ENCODE measurements at places on chromosomes 4 and X. TPM values are rescaled to one million over a fixed set of nuclear protein-coding genes. Genes with fewer than 3 reads are reported as not detected.
A peak's percentile ranks its signal among the peaks of the same experiment; 100 is the strongest.

GRCh38 chrX:55754861-55755294 is 37.3 kb downstream of the RRAGB start:
- DNase-seq, result peak; percentile 17

DNA sequence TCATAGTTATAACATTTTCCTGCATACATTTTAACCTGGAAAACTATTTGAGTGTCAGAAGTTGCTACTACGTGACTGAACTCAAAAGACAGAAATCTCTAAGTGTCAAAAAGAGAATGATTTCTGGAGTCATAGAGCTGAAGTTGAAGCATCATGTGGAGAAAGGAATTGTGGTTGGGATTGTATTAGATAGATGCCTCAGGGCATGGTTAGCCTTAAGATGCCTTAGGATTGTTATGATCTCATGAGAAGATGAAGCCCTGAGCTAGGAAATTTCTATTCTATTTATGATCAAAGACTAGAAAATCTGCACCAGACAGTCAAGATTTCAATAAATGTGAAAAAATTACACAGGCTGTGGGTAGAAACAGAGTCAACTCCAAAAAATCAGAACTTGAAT is 20.2 kb downstream of the EPGN start:
- no peak for DNase-seq

GRCh38 chrX:39820938-39821708 is 276.6 kb downstream of the BCOR start:
- peak; percentile 13 for DNase-seq

- no peak for DNase-seq
Measured at GRCh38 chr4:26083987-26084386, 170.0 kb downstream of the SMIM20 start.

DNA sequence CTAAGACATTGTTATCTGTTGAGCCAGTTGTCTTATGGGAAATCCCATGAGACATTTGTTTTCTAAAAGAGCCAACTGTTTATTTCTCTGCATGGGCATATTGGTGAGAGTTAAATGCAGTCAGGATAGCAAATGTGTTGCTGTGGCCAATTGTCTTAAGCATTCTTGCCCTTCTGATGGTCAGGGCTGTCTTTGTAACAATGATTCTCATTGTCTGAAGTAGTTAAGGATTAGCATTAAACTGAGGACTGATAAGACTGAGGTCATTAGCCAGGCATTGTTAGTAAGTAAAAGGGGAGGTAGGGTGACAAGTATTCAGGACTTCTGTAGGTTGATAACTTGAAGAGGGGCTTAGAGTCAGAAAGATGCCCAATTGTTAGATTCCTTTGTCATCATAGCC is 11.2 kb upstream of the MORF4L2 start:
- DNase-seq, result no peak

DNA sequence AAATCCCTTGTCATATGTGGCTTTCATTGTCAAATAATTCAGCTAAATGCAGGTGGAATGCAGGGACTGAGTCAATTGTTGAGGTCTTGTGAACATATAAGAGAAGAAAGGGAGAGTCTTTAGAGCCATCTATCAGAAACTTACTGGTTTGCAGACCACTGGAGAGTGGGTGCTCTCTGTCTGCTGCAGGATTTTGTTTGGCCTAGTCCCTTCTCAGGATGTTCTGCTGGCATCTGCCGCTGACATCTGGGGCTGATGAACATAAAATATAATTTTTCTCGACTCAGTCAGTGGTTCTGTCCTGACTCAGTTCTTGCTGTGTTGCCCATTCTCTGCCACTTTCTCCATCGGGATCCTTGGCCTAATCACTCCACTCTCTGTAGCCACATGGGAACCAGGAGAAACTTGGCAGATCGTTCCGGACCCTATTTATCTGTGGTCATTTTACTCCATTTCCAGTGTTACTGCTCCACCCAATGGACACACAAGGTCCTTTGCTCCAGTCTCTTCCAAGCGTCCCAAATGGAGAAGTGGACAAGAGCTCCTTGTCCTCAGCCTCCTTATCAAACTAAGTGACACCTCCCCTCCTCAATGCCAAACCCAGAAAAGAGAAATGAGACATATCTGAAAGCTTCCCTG is 436.2 kb downstream of the FAT4 start:
- peak; percentile 80 for DNase-seq

DNA sequence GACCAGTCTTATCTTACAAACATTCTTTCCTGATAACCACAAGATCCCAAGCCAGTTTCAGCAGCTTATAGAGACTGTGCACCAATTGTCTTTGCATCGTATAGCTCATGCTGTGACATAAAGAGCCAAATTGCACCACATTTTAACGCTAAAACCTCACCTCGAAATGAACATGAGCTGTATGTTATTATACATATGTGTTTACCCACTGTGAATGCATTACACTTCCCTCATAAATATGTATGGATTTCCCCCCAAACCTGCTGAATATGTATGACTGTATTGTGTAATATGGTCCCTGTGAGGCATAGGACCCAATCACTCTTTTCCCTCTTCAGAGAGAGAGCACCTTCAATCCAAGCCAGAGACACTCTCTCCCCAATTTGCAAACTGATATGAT is 692.4 kb downstream of the NLGN4X start:
- no peak for DNase-seq

DNA sequence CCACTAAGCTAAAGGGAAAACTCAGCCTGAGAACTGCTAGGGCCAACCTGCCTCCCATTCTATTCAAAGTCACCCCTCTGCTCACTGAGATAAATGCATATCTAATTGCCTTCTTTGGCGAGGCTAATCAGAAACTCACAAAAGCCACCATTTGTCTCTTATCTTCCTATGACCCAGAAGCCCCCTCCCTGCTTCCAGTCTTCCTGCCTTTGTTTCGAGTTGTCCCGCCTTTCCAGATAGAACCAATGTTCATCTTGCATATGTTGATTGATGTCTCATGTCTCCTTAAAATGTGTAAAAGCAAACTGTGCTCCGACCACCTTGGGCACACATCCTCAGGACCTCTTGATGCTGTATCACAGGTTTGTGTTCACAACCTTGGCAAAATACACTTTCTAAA is 459.8 kb downstream of the FSTL5 start:
- DNase-seq, result no peak

- DNase-seq, result no peak
Measured at GRCh38 chrX:153454901-153455550, 9.2 kb upstream of the TREX2 start.

DNA sequence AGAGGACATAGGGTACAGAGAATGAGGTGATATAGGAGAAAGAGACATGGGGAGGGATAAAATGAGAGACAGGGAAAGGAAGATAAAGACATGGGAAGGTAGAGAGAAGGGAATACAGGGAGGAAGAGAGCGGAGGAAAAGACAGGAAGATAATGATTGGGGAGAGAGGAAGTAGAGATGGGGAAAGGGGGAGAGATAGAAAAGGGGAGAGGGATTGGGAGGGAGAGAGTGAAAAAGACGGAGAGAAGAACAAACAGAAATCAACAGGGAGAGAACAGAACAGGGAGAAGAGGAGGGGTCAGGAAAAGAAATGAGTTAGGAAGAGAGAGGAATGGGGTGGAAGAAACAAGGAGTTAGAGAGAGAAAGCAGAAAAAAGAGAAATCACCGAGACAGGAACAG is 4.6 kb downstream of the GRIPAP1 start:
- no peak for DNase-seq

DNA sequence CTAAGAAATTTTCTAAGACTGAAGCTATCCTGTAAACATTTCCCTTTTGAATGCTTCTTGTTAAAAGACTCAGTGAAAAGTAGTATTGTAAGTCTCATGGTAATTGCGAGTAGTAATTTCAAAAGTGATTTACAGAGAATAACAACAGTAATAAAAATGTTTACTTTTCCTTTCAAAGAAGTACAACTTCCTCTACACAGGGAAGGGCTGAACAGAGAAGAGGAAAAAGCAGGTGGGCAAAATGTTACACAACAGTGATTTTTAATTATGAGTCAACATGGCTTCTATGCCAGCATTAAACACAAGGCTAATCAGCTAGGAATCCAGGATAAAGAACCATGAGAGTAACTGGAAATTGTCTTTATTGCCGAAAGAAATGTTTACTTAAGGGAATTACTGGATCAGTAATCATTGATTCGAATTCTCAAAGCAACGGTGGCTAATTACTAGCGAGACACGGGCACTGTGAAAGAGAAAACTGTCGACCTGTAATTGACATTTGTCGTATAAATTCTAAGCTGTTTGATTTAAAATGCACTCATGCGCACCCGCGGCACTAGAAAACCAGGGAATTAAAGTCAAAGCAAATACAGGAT is 15.4 kb downstream of the UTP3 start:
- peak; percentile 67 for DNase-seq

GRCh38 chr4:137025484-137026059 is 506.7 kb downstream of the PCDH18 start:
- no peak for DNase-seq

- DNase-seq, result no peak
Measured at GRCh38 chrX:22206781-22207180, 65.9 kb upstream of the CBLL2 start.

GRCh38 chrX:40171513-40172400 is 74.0 kb upstream of the BCOR start:
- peak; percentile 25 for DNase-seq

GRCh38 chr4:183353557-183353956 is 31.3 kb upstream of the CLDN24 start:
- no peak for DNase-seq

DNA sequence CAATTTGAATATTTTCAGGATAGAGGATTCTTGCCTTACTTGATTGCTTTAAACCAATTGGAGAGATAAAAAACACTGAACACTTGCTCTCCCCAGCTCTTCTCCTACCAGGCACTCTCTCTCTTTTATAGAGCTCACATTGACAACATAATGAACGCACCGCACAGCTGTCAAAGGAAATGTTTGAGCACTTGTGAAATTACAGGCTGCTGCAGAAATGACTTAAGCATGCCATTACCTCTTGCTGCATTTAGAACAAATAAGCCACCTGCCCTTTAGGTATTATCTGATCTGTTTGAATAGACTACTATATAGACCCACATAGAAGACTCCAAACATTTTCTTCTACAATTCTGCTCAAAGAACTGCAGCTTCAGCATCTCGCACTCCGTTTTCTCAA is 227.7 kb downstream of the C4orf33 start:
- DNase-seq, result no peak

DNA sequence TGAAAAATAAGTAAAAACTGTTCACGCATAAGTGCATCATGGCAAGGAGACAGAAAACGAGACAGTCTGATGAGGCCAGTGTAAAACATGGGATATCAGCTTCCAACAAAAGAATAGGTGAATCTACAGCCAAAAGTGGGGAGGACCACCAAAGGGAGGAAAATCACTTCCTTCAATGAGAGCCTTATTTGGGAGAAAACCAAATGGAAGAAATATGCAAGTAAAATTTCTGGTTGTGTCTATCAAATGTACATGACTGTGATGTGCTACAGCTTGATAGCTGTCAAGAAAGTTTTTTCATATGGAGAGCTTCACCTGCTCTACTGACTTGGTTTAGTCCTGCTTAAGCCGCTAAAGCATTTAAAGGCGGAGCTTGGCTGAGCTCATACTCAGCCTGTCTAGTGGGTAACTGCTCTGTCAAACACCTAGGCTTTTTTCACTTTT is 66.2 kb downstream of the MAGEA1 start:
- peak; percentile 0 for DNase-seq

DNA sequence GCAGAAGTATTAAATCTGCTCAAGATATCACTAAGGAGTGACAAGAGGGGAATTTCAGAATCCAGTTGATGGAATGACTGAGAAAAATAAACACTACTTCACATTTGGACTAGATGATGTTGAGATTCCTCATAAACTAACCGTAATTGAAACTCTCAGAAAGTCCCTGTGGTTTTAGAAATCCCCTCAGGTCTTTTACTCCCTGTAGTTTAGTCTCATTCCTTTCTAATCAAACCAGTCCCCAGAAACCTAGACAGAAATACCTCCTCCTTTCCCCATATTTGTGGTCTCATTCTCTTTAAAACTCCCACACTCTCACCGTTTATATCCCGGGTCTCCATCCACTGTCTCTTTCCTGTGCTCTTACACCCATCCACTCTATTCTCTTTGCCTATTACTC is 15.0 kb upstream of the TLR1 start:
- DNase-seq, result no peak

GRCh38 chrX:96314985-96315384 is 369.7 kb upstream of the DIAPH2 start:
- peak; percentile 1 for DNase-seq

DNA sequence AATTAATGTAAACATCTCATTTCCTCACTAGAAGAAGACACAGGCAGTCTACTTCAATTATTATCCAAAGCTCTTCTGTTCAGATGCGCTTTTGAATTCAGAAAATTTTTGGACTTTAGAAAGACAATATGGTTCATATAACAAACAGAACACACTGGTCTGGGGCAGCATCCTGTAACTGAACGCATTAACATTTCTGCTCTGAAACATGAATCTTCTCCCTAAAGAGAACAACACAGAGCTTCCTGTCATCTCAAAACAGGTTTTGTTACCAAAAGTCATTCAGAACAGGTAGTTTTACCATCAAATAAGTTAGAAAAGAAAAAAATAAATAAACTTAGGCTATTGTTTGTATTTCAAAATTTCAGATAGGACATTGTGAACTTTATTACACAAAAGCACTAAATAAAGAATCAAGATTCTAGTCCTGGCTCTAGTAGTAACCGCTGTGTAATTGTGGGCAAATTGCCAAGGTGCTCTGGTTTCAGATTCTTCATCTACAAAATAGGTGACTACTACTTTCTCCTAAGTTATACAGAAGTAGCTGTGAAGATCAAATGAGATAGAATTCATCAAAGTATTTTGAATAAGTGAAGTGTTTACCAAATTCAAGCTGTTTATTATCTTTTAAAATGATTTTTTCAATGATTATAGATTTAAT is 252.3 kb upstream of the RASGEF1B start:
- no peak for DNase-seq

DNA sequence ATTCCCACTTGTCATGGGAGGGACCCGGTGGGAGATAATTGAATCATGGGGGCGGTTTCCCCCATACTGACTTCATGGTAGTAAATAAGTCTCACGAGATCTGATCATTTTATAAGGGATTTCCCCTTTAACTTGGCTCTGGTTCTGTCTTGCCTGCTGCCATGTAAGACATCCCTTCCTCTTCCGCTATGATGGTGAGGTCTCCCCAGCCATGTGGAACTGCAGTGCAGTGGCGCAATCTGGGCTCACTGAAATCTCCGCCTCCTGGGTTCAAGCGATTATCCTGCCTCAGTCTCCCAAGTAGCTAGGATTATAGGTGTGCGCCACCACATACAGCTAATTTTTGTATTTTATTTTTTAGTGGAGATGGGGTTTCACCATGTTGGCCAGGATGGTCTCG is 2.9 kb downstream of the HPGDS start:
- DNase-seq, result no peak

GLRA3 gene
- polyA plus RNA-seq, result not detected

IQCM gene
- polyA plus RNA-seq, result not detected

TMPRSS11D gene
- polyA plus RNA-seq, result not detected

MBNL3 gene
- polyA plus RNA-seq, result 1.4 TPM

SPANXN3 gene
- polyA plus RNA-seq, result not detected

CAPN6 gene
- polyA plus RNA-seq, result not detected

EFNB1 gene
- 7.9 TPM for polyA plus RNA-seq

SLITRK2 gene
- not detected for polyA plus RNA-seq

FGD1 gene
- 6.7 TPM for polyA plus RNA-seq

PHOX2B gene
- not detected for polyA plus RNA-seq

CD38 gene
- polyA plus RNA-seq, result 0.11 TPM

Data from endothelial cell of umbilical vein (primary cell).